Neural progenitor cell (in vitro differentiated cells): ENCODE measurements at places on chromosomes 5 and 9. TPM values are rescaled to one million over a fixed set of nuclear protein-coding genes. Genes with fewer than 3 reads are reported as not detected.

The BTNL3 gene
- 0.34 TPM in 1 of 2 replicates, not detected in the other for total RNA-seq

The PCDHGC3 gene
- total RNA-seq: 14.7 and 17.2 TPM in 2 replicates

The TEX48 gene
- not detected in 2 replicates for total RNA-seq

The CCNJL gene
- 8.4 and 9.4 TPM in 2 replicates for total RNA-seq

The ADRA1B gene
- 0.59 TPM in 1 of 2 replicates, not detected in the other for total RNA-seq

The FSTL4 gene
- 0.95 and 2.3 TPM in 2 replicates for total RNA-seq

The ZNF782 gene
- total RNA-seq: 7.1 and 7.8 TPM in 2 replicates

GRCh38 chr9:115633104-115633503, 515.1 kb upstream of the TNC start:
- no peak for DNase-seq

DNA sequence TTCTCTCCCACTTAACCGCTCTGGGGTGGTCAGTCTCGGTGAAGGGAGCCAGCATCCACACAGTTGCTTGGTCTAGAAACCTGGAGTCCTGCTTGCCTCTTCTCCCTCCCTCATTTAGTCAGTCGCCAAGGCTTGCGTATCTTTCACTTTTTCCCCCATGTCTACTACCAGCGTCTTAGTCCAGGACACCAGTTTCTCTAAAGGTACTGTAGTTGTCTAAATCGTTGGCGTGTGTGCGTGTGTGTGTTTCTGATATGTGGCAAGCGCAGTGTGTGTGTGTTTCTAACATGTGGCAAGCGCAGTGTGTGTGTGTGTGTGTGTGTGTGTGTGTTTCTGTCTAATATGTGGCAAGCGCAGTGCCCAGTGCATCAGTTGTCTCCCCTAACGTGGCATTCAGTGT, 641 bp downstream of the ATP6V1G1 start:
- peak; percentile 15 for DNase-seq

- DNase-seq: no peak
Observed at GRCh38 chr9:108316066-108316465, 539.7 kb downstream of the ACTL7B start.

- no peak for DNase-seq
Observed at GRCh38 chr5:154249826-154250225, 59.3 kb downstream of the GALNT10 start.

- DNase-seq: no peak
Observed at GRCh38 chr9:71692337-71692736, 76.0 kb downstream of the CEMIP2 start.

DNA sequence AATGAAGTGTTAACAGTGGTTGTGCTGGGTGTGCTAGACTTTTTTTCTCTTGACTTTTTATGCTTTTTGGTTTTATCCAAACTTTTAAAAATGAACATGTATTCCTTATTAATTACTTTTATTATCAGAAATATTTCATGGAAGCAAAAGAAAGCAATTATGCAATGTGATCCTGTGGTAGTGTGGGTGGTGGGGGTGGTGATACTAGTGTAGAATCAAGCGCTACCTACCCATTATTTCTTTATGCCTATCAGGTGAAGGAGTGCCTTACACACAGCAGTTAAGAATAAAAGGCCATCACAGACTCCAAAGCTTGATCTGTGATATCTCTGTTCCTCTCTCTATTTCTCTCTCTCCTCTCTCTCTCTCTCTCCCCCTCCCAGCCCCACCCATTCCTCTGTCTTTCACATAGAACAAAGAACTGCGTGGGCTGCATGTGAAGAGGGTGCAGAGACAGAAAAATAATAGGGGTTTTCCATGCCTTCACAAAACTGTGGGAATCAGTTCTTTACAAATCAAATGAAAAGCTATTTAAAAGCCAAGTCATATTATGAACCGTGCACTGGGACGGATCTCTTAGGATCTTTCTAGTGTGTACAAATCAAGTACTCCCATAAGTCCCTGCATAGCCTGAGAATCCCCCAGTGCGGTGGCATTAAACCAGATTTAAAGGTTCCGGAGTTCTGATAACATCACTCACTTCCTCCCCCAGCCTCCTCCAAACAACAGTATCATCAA, 351.2 kb downstream of the RAB3C start:
- no peak for DNase-seq

GRCh38 chr5:130974021-130974683, 190.9 kb downstream of the HINT1 start:
- DNase-seq: no peak

GRCh38 chr9:36598273-36598672, 25.6 kb downstream of the MELK start:
- DNase-seq: no peak

DNA sequence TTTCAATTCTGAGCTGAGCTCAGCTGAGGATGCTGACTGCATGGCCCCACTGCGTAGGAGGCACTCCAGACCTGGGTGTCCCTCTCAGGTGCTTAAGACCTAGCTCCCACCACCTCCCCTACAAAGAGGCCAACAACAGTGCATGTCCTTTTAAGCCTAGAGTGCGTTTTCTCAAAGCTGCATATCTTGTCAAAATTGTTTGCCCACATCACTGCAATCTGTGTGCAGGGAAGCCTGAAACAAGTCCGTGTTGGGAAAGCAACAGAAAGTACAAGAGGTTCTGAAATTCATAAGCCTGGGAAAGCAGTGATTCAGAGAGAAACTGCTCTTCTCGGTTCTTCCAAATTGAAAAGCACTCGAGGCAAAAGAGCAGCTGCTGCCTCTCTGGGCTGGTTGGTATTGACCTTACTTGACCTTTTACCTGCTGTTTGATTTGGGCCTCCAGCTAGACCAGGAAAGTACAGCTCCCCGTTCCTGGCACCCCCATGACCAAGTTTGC, 238.4 kb downstream of the NR2F1-AS1 start:
- no peak for DNase-seq

DNA sequence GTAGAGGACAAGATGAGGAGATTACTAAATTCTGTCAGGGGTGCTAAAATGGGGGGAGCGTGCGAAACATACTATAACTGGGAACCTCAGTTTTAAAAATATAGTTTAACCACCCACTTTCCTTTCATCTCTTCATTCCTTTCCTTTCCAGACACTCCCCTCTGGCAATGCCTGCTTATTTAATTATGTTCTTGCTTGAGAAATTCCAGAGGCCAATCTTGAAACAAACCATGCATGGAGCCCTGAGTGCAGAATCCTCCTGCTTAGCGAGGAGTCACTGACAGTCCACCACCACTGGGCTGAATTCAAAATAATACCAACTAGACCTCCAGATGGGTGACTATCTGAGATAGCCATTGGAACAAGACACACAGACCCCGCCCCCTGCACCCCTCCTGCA, 29.7 kb upstream of the C9orf72 start:
- no peak for DNase-seq

DNA sequence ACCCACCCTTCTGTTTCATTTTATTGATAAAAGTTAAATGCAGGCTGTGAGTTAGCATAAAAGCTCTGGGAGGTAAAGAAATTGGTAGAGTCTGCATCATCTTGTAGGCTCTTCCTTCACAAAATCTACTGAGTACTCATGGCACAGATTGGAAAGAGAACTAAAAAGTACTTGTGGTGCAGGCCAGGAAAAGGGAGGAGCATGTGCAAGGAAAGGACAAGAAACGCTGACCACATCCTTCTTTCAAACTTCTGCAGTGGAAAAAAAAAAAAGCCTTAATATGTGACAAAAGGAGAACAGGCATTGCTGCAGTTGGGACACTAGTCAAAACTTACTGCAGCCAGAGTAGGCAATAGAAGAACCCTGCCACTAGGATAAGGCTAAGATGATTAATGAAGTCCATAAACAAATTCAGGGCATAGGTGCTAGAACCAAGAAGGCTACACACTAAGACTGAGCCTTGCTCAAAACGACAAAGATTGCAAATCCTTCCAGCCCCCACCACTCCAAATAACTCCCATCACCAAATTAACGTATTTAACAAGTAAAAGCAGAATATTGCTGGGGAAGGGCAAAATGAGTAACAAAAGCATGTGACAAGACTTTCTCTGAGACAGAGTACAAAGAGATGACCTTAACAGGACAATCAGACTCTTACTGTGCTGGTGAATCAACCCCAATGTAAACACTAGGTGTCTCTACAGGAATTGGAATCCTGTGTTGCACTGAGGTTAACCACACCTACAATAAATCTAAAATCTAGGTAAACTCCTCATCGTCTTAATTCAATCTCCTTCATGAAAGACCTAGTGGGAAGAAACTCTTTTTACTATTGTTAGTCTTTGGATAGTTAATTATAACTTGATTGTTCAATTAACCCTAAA, 1024.8 kb downstream of the TLE1 start:
- peak; percentile 10 for DNase-seq

DNA sequence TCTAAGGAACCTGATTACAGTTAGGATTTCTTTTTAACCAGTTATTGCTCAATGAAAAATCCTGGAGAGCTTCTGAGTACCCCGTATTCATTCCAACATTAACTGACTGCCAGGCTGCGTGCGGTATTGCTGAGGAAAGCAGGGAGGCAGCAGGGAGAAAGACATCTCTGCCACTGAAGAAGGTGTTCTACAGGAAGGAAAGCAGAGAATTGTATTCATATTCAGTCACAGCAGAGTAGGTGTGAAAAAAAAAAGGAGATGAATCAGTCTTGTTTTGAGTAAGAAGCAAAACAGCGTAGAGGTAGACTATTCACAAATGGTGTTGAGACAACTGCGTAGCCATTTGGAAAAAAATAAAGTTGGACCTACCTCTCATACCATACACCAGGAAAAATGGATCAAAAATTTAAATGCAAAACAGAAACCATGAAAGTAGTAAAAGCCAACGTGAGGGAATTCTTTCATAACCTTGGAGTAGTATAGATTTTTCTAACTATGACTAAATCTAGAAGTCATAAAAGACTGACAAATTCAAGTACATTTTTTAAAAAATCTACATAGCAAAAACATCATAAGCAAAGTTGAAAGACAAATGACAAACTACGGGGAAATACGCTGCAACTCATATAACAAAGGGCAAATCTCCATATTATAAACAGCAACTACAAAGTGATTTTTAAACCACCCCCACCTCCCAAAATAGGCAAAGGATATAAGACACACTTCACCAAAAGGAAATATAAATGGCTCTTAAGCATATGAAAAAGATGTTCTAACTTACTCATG, 9.9 kb upstream of the NR4A3 start:
- DNase-seq: no peak

DNA sequence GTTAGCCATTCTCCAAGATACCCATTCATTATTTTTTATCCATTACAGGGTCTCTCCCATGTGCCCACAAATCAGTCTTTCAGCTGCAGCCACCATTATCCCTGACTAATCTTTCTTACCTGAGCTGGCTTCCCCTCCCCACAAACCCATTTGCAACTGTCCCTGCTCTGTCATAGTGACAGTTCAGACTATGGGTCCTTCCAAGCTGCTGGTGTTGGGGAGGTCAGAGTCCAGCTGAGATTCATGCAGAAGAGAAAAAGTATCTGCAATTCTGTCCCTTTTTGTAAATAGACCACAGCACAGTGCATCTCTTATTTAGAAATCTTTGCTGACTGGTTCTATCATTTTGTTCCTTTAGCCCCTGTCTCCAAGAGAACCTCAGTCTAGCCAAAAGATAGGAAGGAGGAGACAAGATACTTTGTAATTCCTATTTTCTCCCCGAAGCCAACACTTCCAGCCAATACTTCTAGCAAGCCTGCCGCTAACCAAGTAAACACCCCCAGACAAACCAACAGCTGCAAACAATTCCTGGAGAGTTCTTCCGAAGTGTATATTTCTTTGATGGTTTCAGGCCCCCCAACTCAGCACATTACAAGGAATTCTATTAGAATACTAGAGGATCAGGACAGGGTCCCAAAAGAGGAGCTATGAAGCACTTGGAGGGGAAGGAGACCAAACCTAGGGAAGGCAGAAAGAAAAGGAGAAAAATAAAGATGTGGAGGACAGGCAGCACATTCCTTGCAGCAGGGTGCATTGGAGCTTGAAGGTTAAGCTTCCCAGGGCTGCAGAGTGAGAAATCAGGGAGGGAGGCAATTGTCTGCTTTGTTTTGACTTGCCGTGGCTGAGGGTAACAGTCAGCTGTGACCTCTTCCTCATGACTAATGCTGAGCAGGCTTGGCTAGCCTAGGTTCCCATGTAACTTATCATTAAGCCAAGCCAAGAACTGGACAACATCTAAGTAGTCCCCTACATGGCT, 148.5 kb downstream of the SGCD start:
- DNase-seq: peak; percentile 49

DNA sequence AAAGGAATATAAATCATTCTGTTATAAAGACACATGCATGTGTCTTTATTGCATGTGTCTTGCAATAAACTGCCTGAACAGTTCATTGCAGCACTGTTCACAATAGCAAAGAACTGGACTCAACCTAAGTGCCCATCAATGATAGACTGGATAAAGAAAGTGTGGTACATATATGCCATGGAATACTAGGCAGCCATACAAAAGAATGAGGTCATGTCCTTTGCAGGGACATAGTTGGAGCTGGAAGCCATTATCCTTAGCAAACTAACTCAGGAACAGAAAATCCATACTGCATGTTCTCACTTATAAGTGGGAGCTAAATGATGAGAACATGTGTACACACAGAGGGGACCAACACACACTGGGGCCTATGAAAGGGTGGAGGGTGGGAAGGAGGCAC, 63.7 kb upstream of the CHD1 start:
- DNase-seq: no peak

DNA sequence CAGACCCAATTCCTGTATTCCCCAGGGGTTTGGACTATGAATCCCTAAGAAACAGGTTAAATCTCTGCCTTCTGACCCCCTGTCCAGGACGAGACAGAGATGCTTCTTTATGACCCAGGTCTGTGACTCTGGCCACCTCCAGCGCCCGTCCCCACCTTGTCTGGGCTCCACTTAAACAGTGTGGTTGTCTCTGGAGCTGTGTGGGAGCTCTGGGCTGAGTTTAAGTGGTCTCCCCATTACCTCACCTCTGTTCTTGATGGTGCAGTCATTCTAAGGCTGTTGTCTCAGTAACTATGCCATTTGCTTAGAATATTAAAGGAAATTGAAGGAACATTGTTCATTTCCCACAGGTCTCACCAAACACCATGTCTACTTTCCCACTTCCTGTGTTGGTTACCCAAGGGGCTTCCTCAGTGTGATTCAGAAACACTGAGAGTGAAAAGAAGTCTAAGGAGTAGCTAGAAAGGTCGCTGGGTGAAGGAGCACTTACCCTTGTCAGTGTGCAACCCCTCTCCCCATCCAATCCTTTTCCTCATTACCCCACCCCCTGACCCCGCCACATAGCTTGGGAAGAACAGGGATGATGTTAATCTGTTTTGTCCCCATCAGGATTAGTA, 127.8 kb upstream of the CKMT2 start:
- DNase-seq: no peak

DNA sequence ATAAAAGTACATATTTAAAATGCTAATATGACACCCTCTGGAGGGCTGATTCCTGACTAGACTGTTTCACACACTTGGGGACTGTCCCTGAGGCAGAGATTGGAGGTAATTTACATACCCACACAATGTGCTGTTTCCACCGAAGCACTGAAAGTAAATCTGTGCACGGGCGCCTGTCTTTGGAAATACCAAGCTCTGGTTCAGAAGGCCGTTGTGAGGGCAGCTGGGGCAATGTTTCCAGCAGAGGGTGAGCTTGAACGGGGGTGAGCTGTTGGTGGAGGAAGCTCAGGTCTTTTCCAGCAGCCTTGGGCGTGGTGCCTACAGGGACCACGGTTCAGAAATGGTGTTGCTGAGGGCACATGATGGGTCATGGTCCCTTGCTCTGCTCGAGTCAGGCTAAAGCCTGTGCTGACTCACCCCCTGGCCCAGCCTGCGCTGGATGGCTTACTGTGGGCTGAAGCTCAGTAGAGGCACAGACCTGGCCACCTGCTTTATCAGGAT, 25.8 kb upstream of the HMCN2 start:
- no peak for DNase-seq

GRCh38 chr5:1668141-1668721, 131.4 kb downstream of the MRPL36 start:
- DNase-seq: peak; percentile 44

- peak; percentile 78 for DNase-seq
Observed at GRCh38 chr5:139649082-139649991, 1.2 kb downstream of the CXXC5 start.

- no peak for DNase-seq
Observed at GRCh38 chr9:107144475-107144874, 138.6 kb upstream of the RAD23B start.
